ENCODE measurements at places on chromosomes 6 and 20.

- DNase-seq, result no peak
Observed at GRCh38 chr6:144140867-144141266, 9.4 kb upstream of the STX11 start.

DNA sequence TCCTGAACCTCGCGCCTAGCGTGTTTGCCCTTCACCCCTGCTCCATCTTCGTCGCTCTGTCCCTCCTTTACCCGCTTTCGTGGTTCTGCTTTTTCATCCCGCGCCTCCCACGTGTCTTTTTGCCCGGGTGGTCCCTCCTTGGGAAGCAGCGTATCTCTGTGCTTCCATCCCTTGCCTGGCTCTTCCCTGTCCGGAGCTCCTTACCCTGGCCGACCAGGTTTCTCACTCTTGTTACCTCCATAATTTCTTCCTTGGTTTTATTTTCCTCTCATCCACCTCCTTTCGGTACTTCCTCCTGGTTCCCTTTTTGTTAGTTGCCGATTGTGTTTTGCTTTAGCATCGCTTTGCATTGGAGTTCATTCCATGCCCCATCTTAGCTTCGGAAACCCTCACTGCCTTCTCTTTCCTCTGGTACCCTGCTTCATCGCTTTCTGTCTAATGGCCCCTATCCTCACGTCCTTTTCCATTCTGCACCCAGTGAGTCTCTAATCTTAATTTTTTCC is 735 bp downstream of the FAM135A start:
- no peak for DNase-seq

GRCh38 chr20:25188218-25188617 is 7.3 kb upstream of the ENTPD6 start:
- DNase-seq, result no peak

DNA sequence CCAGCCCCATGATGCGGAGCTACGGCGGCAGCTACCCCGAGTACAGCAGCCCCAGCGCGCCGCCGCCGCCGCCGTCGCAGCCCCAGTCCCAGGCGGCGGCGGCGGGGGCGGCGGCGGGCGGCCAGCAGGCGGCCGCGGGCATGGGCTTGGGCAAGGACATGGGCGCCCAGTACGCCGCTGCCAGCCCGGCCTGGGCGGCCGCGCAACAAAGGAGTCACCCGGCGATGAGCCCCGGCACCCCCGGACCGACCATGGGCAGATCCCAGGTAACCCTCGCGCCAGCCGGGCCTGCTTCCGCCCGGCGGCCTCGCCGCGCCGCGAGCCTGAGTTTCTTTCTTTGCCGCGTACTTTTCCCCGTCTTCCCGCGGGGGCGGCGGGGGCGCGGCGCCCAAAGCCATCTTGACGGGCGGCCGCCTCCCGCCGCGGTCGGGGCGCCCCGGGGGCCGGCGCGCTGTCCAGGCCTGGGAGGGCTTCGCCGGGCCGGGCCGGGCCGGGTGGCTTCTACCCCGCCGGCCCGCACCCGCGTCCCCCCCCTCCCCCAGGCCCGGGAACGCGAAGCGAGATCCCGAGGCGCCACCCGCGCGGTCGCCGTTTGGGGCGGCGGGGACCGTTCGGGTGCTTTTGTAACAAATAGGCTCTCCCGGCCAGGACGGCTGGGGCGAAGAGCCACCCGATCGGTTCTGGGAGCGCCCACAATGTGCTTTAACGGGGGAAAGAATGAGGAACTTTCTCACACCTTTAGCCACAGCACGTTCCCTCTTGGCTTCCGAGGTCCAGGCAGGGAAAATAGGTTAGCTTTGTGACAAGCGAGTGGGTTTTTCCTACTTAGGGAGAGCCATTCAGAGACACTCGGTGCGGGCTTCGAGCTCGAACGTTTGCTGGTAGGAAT is 2.3 kb downstream of the ARID1B start:
- peak; percentile 57 for DNase-seq

DNA sequence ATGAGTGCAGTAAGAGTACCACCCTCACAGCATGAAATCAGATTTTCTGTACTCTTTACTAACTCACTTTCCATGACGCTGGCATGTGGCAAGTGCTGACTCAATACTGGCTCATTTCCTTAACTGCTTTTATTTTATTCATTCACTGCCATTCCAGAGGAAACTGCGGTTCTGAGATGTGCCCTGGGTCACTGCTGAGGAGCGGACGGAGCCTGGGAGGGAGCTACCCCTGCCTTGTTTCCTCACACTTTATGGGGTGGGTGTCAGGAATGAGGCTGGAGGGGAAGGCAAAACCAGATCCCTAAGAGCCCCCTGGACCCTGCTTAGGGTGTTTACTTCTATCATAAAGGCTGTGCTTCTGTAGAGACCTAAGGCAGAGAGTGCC is 14.4 kb downstream of the NT5E start:
- no peak for DNase-seq

GRCh38 chr6:137246791-137247202 is 27.6 kb upstream of the IFNGR1 start:
- no peak for DNase-seq

GRCh38 chr6:37025621-37026466 is 20.4 kb downstream of the FGD2 start:
- DNase-seq, result no peak

DNA sequence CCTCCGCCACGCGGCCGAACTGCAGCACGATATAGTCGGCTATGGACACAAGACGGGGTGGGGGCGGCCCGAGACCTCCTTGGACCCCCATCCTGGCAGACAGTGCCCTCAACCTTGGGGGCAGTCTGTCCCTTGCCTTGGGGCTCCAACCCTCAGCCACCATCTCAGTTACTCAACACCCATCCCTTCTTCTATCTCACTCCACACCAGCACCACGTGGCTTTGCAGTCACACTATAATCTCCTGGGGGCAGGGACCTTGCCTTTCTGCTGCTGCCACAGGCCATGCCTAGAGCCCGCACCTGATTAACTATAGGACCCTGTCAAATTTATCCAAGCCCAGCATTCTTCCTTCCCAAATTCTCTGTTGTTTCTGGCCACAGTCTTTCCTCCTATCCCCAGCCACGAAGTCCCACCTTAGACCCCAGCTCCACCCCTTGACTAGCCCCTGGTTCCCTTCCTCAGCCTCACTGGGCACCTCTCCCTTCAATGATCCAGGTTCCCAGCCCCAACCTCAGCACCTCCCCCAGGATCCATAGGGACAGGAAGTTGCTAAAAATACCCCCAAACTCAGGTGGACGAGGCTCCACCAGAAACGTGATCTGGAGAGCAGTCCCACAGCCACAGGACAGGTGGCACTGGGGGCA is 1.7 kb upstream of the TEAD3 start:
- DNase-seq, result no peak

- no peak for DNase-seq
Observed at GRCh38 chr6:2615251-2615650, 135.5 kb downstream of the MYLK4 start.

DNA sequence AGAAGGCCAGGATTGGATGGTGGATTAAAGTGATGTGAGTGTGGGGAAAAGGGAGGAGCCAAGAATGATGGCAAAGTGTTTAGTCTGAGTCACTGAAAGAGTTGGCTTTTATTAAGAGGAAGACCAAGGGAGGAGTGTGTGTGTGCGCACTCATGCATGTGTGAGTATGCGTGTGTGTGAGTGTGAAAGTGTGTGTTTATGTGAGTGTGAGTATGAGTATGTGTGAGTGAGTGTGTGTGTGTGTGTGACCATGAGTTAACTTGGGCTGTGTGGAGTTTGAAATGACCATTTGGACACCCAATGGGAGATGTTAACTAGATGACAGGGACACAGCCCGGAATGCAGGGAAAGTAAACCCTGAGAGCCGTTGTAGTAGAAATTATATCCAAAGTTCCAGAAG is 57.6 kb upstream of the EYA2 start:
- DNase-seq, result no peak

DNA sequence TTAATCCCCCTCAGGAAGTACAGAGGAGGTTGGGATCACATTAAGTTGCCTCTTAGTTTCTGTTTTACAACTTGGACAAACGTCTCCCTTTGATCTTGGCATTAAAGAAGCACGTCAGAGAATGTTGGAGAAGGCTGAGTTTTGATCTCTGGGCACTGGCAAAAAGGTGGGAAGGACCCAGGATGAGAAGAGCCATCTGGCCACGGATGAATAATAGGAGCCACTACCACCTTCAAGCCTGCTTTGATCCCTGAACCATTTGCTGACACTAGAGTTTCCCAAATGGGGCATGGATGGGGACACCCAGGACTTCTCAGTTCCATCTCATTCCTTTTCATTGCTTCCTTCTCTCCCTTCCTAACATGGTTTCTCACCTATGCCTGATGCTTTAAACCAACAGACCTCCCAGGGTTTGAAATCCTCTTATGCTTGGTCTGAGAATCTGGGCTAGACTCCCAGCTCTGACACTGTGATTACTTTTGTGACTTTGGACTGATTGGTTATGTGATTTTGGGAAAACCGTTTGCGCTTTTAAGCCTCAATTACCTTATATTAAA is 5.8 kb downstream of the TM9SF4 start:
- no peak for DNase-seq

Data from nephron progenitor cell (in vitro differentiated cells).